Activated CD8-positive, alpha-beta memory T cell treated with anti-CD3 and anti-CD28 coated beads for 24 hours (primary cell): ENCODE measurements at places on chromosomes 7 and 10.

DNA sequence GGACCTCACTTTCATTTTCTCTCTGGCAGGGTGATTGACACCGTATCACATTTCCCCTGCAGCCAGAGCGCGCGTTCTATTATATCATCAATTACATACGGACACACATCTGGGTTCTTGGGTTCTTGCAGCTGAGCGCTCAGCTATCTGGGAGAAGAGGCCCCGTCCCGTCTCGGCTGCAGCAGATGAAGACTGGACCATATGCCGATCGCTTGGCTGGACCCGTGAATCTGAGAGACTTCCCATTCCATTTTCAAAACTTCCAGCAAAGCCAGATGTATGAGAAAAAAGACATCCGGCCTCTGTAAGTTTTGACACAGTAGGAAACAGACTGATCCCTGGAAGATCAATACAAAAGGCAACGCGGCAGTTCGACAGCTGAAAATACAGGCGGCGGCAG lies 99.8 kb downstream of the JCAD start:
- no peak for DNase-seq

GRCh38 chr7:141785706-141786552 lies 4.1 kb upstream of the TAS2R5 start:
- DNase-seq, result no peak

- DNase-seq, result no peak
These were observed 1.3 kb downstream of the AFAP1L2 start for GRCh38 chr10:114402871-114403540.

- no peak for DNase-seq
These were observed 139.6 kb upstream of the GDF10 start for GRCh38 chr10:47160261-47160908.

- DNase-seq, result no peak
These were observed 110.0 kb downstream of the PDGFA start for GRCh38 chr7:409339-410281.

GRCh38 chr10:121928528-121928884 lies 675 bp upstream of the ATE1 start:
- no peak for DNase-seq

DNA sequence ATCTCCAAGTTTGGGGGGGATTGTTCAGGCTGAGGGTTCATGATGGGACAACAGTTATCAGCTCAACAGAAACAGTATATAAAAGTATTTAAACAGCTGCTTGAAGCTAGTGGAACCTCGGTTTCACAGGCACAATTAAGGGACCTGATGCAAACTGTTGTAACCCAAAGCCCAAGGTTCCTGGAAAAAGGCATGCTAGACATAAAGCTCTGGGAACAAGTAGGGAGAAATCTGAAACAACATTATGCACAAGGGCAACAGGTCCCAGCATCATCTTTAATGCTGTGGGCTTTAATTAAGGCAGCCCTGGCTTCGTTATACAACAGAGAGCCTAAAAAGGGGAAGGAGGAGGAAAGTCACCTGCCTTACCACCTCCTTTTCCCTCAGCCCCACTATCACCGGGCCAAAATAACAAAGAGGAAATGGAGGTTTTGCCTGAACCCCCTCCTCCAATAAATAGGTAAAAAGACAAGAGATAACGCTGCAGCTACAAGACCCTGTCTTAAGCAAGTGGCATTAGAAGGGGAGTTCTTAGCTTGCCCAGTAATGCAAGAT lies 83.2 kb upstream of the GPR22 start:
- no peak for DNase-seq

GRCh38 chr7:116045532-116045931 lies 15.0 kb upstream of the TFEC start:
- no peak for DNase-seq

DNA sequence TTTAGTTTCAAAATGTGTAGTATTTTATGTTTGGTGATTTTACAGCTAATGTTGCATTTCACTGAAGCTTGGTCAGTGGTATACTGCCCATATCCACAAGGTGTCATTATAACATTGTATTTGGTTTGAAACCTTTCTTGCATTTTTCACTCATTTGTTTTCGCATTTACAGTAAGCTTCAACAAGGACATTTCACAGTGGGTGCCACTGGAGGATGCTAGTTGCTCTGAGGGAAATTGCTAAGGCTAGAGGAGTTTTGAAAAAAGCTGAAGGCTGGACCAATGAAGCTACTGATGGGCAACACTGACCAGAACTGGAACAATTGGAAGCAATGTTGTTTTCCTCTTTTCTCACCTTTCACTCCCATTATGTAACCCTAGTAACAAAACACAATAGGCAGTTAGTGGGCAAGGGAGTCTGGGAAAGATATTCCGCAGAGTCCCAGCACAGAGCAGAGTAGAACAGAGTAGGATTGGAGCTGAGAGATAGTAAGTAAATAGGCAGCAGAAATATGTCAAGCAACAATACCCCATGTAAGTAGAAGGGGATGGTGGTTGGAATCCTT lies 23.6 kb upstream of the SRI start:
- DNase-seq, result no peak

DNA sequence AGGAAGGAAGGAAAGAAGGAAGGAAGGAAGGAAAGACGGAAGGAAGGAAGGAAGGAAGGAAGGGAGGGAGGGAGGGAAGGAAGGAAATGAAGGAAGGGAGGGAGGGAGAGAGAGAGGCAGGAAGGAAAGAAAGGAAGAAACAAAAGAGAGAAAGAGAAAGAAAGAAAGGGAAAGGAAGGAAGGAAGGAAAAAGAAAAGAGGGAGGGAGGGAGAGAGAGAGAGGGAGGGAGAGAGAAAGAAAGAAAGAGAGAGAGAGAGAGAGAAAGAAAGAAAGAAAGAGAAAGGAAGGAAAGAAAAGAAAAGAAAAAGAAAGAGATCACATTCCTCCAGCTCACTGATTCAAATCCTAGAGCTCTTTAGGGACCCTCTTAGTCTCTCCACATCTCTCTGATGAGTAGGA lies 24.7 kb downstream of the ELN start:
- DNase-seq, result no peak

GRCh38 chr10:88113232-88113631 lies 249.8 kb downstream of the PTEN start:
- no peak for DNase-seq

DNA sequence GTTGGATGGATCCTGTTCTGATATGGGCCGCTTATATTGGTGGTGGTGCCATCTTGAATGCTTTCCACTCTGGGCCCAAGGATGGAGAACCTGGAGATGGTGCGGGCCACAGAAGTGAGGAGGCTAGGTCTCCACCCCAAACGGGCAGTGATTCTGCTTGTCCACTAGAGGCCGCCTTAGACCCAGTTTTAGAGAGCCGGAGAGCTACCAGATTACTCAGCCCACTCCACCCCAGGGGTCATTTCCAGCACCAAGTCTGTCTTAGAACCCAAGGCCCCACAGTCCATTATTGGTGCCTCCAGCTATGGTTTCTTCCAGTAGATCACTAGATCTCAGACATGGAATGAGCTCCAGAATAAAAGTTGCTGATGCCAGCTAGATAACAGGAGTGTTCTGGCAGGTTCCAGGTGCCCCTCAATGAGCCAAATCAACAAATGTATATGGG lies 11.8 kb upstream of the CAMK2G start:
- DNase-seq, result peak; percentile 86

GRCh38 chr10:97080051-97080776 lies 105.5 kb downstream of the SLIT1 start:
- no peak for DNase-seq

DNA sequence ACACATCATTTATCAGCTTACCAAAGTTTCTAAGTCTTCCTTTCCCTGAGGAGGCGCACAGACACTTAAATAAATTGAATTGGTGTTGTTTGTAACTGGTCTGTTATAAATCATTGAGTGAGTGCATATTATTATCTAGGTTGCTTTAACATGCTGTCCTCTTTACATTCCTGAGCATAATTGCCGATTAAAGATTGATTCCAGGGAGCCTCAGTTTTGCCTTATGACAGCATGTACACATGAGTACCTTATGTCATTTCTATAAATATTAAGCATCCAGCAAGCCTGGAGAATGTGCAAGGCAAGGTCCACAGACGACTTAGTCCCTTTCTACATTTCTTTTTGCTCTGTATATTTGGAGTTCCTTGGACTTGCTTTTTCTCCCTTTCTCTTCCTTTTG lies 177.9 kb upstream of the STEAP4 start:
- DNase-seq, result no peak

- no peak for DNase-seq
These were observed 165.6 kb downstream of the HGF start for GRCh38 chr7:81604075-81604807.

DNA sequence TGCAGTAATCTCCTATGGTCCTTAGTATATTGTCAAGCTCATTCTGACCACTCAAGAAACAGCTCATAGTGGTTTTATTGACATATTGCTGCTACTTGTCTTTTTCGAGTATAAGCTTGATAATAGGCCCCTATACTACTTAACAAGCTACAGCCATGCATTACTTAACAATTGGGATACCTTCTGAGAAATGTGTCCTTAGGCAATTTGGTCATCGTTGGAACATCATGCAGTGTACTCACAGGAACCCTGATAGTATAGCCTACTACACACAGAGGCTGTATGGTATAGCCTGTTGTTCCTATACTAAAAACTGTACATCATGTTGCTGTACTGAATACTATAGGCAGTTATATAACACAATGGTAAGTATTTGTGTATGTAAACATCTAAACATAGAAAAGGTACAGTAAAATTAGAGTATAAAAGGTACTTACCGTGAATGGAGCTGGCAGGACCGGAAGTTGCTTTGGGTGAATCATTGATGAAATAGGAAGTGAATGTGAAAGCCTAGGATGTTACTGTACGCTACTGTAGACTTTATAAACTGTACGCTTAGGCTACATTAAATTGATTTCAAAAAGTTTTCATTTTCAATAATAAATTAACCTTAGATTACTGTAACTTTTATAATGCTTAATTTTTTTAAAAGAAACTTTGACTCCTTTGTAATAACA lies 160.9 kb downstream of the LRRC4 start:
- DNase-seq, result no peak

GRCh38 chr10:61313460-61313859 lies 139.7 kb downstream of the TMEM26 start:
- DNase-seq, result no peak

DNA sequence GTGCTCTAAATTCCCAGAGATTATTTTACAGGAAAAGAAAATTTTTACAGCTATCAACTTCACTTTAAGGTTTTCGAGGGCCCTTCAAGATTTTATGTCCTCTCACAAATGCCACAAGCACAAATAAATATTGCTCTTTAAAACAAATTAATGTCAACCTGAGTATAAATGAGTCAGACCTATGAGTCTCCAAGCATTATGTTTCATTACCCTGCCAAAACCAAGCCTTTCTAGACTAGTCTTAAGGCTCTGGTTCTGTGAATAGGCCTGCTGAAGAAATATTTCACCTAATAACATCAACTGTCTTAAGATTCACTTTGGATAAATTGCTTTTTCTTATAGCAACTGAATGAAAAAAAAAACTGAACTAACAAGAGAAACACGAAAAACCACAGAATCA lies 153.0 kb downstream of the PDE1C start:
- DNase-seq, result no peak

DNA sequence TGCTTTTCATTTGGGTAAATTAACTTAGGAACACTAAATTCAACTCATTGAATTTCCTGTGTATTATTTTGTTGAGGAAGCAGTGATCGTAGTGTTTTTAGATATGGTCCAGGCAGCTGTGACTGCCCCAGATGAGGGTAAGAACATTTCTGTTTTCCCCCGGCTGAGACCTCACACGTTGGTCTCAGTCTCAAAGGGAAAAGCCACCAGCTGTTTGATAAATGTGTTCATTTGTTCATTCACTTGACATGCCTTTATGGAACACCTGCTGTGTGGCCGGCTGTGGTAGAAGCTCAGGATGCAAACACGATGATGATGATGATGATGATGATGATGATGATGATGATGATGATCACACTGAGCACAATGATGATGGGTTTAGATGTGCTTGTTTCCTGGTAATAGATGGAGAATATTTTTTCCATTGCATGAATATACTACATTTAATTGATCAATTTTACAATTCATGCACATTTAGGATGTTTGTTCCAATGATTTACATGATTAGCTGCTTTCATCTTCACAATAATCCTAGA lies 125.6 kb upstream of the ZNF32 start:
- DNase-seq, result no peak

DNA sequence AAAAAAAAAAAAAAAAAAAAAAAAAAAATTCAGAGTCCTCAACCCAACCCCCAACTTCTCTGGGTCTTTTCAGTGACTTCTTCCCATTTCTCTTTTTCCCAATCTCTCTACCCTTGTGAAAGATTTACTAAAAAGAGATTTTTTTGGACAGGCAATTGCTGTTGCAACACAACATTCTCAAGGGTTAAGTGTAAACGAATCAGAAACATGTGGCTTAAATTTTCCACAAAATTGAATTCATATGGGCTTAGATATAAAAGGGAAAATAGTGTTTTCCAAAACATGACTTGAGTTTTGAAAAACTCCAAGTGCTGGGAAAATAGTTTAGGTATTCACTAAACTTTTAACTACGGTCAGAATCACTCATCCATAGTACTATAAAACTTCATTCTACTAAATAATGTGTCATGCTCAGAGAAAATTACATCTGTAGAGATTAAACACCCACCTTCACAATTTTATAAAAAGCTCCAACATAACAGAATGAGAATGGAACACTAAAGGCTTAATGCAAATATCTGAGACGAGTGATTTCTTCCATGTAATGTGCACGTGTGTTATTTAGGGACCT lies 643.1 kb downstream of the PARD3 start:
- no peak for DNase-seq

GRCh38 chr7:148155000-148155399 lies 435.6 kb upstream of the C7orf33 start:
- DNase-seq, result no peak

DNA sequence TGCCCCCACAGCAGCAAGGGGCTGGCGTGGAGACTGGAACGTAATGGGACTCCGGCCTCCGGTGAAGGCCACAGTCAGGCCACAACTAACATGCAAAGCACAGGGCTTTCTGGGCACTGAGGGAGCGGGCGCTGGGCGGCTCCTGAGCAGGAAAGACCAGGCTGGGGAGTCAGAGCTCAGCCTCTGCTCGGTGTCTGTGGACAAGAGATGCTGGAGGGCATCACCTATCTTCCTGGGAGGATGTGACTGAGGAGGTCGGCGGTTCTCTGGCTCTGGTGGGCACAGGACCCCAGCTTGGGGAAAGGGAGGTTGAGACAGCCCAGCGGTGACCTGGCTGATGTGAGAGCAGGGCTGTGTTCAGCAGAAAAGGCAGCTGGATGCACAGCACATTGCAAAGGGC lies 11.7 kb downstream of the CNPY1 start:
- DNase-seq, result no peak
